RKO (cell line): ENCODE measurements at places on chromosomes 5 and 9.
A peak's percentile ranks its signal among the peaks of the same experiment; 100 is the strongest.

DNA sequence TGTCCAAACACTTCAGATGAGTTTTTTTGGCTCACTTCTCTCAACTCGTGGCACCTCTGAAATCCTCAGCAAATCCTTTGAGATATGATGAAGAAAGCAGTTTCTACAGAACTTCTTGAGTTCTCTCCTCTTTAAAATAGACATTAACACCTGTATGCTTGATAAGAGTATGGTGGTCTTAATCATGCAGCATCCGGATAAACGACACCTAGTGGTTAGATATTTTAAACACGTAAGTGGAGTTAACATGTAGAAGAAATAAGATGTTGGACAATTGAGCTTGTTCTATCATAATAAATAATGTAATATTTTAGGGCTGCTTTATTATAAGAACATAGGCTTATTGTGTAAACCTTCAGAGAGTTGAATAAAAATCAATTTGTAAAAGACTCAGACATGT is 324.8 kb downstream of the CYLC2 start:
- peak; percentile 32 for DNase-seq

DNA sequence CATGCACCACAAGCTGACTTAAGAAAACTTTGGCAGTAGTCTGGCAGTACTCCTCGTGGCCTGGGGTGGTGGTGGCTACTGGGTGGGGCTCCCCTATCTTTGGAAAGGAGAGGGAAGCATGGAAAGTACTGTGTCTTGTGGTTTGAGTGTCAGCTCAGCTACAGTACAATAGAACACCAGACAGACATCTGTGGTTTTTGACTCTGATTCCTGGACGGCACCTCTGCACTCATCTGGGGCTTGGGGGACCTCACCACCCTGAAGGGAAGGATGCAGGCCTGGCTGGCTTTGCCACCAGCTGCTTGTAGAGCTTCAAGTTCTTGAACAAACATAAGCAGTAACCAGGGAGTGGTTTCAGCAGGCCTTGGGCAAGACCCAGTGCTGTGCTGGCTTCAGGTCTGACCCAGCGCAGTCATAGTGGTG is 40.6 kb downstream of the TNFSF8 start:
- no peak for DNase-seq

DNA sequence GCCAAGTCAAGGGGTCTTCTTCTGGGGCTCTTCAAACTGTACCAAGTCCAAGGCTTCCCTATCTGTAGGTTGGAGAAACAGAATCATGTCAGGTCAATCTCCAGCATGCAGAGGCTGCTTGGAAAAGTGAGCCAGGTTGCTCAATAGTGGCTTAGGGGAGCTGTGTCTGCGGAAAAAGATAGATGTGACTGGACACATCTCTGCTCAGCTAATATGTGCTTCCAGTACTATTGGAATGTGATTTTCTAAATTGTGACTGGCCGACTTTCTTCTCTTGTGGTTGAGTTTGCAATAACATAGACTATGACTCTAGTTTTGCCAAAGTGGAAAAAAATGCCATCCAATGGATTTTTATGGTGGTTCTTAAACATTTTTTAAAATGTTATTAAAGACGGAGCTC is 136.7 kb downstream of the BOD1 start:
- DNase-seq: no peak

DNA sequence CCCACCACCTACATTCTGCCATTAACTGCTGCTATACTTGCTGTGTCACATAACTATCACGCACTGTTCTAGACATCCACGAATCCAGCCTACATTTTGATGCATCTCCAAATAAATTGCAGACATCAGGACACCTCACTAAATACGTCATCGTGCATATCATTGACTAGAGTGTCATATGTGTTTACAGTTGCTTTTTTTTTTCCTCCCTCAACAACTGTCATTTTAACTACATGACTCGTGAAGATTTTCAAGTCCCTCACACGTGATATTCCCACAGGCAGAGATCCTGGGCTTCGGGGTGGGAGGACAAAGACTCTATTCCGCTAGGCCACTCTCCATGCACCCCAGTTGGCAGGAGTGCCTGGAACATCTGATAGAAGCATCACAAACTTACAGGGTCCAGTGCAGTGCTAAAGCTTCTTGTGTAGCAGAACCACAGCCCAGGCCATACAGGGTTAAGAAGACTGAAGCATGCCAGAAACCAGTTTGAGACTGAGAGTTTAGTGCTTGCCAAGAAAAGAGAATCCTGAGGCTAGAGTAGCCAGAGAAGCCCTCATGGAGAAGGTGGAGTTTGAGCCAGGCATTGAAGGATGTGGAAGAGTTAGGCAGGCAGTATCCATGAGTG is 1.1 kb downstream of the PCYOX1L start:
- no peak for DNase-seq

GRCh38 chr5:44385291-44385900 is 3.8 kb downstream of the FGF10 start:
- no peak for DNase-seq

DNA sequence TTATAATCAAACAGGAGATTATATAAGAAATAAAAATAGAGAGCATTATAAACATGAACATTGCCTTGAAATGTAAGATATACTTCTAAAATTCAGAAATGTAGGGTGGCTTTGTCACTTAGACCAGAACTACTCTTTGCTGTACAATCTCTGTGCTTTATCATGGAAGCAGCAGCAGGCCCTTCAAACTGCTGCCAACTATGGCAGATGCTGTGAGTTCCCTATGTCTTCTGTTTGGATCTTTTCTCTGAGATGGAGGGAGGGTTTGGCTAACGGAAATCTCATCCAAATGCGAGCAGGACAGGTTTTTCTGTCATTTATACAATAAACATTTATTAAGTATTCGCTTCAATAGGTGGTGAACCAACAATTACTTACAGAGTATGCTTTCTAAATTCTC is 34.8 kb upstream of the RICTOR start:
- no peak for DNase-seq

DNA sequence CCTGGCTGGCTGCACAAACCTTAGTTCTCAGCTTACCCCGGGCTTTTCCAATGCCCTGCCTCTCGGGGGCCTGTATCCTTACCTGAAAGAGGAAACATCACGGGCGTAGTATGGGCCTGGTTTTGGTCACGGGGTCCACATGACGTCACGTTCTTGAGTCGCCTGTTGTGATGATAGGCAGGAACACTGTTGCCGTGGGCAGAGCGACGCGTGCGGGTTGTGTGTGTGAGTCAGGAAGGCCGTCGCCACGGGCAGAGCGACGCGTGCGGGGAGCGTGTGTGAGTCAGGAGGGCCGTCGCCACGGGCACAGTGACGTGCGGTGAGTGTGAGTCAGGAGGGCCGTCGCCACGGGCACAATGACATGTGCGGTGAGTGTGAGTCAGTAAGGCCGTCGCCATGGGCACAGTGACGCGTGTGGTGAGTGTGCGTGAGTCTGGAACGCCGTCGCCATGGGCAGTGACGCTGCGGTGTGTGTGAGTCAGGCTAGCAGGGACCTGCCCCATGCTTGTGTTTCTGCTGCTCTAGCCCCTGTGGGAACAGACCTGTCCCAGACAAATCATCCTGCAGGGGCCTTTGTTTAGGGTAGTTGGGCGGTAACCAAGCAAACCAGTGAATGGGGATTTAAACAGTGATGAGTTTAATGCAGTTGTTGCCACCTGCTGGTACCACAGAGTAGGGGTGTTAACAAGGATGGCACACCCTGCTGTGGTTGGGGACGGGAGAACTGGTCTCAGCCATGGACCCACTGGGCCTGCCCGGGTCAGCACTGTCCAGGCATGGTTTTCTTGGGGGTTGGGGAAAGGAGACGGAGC is 19.8 kb downstream of the TRIP13 start:
- DNase-seq: peak; percentile 98

DNA sequence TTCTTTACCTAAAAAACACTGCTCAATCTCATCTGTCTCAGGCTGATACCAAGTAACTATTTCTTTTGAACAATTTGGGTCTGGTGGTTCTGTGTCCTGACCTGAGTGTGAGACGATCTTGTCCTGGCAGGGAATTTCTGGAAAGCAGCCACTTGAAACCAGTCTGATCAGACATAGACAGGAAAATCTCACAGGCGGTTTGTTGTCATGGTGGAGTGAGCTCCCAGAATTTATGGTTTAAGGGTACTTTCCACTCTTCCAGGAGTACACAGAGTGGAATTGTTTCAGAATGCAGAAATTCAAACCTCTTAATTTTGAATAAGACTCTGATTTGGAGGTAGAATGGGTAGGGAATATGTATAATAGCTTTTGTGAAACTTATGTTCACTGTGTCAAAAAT is 268.2 kb downstream of the ISL1 start:
- DNase-seq: no peak

DNA sequence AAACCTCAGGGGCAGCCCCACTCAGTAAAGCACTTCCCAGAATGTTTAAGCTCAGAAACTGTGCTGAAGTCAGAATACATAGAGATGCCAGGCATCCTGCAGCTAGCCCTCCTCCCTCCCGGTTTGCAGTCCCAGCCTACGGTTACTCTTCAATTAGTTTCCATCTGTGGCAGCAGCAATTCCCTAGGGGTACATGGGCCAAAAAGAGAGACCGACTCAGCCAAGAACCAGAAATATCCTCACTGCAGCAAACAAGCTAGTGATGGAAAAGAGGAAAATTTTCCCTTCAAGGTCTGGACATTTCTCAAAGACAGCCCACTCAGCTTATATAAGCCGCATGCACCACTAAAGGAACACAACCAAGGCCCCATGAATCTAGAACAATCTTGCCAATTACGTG is 89.1 kb upstream of the PPP2R2B start:
- DNase-seq: no peak

GRCh38 chr5:58504766-58505165 is 13.5 kb downstream of the GAPT start:
- no peak for DNase-seq

DNA sequence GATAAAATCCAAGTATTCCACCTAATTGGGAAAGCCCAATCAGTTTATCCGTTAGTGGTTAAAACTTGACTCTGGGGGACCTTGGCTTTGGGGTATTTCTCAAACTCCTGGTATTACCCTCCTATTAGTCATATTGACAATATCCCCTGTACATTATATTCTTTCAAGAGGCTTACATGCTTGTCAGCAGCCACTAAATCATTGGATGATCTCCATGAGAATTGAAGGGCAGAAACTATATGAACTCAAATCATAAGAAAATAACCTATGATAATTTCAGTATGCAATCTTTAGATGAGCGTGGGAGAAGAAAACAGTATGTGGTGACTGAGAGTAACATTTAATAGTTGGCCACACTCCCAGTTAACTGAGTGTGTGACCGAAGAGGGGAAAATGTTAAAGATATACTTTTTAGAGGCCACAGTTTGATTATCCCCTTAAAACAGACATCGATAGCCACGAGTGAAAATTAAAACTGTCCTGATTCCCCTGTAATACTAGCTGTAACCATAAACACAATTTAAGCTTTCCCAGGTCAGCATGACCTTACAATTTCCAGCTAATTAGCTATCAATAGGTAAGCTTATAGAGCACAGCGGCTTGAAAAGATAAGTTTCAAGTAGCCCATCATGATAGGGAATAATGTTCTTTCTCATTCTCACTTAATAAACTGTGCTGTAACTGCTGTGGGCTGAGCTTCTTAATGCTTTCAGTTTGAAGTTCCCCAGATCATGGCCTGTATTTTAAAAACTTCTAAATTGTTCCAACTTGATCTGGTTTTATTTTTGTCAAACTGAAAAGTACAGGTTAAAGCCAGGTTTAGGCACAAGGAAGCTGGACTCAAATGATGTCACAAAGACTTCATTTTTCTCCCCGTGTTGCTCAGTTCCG is 58.6 kb downstream of the PUM3 start:
- no peak for DNase-seq

DNA sequence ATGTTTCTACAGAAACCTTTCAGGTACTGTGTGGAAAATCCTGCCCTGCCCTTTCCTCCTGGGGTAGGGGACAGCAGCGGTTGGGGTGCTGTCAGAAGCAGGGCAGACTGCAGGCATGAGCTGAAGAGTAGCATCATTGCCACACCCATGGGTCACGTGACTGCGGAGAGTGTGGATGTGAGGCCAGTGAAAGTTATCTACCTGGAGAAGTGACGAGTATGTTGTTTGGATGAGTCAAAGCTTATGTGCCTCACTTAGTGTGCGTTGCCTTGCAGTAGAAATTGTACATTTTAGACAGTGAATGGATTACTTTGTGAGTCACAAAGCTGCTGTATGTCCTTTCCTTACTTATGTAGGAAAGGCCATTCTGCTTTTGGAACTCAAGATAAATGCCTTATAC is 21.7 kb upstream of the ACTBL2 start:
- DNase-seq: no peak

GRCh38 chr9:71250581-71250980 is 129.2 kb upstream of the TRPM3 start:
- no peak for DNase-seq

- DNase-seq: no peak
Measured at GRCh38 chr5:55429221-55429612, 105.5 kb downstream of the PLPP1 start.

DNA sequence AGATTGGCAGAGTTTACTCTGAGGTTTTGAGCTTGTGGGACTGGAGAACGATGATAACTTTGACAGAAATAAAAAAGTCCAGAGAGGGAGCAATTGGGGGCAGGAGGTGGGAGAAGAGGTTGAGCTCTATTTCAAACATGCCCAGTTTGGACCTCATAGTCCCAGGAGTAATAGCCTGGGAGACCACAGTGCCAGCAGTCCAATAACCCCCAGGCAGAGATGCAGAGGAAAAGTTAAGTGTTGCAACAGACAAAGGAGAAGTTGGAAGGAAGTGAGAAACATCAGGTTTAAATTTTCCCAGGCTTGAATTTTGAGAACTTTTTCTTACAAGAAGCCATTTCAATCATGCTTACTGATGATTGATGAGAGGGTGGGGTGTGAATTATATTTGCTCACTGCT is 117.0 kb upstream of the GHR start:
- DNase-seq: no peak

- DNase-seq: no peak
Measured at GRCh38 chr9:35691757-35692301, 2.1 kb upstream of the TPM2 start.

GRCh38 chr5:101091902-101092301 is 188.8 kb upstream of the ST8SIA4 start:
- DNase-seq: no peak

DNA sequence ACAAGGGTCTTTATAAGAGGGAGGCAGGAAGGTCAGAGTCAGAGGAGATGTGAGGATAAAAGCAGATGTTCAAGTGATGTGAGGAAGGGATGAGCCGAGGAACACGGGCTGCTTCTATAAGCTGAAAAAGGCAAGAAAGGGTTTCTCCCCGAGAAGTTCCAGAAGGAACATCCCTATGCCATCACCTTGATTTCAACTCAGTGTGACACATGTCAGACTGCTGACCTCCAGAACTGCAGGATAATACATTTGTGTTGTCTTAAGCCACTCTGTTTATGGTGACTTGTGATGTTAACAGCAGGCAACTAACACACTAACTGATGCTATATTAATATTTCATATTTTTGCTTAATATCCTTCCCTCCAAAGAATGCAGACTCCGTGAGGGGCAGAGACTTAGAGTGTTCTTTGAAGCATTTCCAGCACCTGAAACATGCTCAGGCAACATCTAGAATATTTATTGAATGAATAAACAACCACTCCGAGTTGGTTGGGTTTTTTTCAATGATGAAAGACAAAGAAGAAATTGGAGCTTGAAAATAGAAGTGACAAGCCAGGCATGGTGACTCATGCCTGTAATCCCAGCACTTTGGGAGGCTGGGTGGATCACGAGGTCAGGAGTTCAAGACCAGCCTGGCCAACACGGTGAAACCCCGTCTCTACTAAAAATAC is 77.6 kb upstream of the ADRA1B start:
- DNase-seq: no peak

GRCh38 chr5:64612344-64612961 is 77.8 kb upstream of the SHISAL2B start:
- DNase-seq: peak; percentile 64

GRCh38 chr9:136628268-136628667 is 34.4 kb upstream of the EGFL7 start:
- DNase-seq: no peak

- DNase-seq: no peak
Measured at GRCh38 chr5:55219770-55220169, 7.3 kb downstream of the MCIDAS start.
